NCI-H1048 (cell line): ENCODE measurements at places on chromosomes 2 and 18.

DNA sequence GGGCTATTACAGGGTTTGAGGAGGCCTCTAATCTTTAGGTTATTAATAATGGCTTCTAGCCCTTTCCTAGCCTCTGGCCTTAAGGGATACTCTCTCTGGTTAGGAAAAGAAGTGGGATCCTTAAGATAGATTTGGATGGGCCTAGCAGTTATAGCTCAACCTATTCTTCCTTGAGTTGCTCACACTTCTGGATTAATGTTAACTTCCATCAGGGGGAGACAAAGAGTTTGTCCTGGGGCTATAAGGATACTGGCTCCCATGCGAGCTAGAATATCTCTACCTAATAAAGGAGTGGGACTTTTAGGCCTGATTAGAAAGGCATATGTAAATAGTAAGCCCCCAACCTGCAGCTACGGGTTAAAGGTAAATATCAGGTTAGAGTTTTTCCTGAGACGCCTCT is 14.3 kb upstream of the PTH2R start:
- no peak for DNase-seq

GRCh38 chr2:53131416-53131815 is 636.2 kb upstream of the CHAC2 start:
- no peak for DNase-seq

DNA sequence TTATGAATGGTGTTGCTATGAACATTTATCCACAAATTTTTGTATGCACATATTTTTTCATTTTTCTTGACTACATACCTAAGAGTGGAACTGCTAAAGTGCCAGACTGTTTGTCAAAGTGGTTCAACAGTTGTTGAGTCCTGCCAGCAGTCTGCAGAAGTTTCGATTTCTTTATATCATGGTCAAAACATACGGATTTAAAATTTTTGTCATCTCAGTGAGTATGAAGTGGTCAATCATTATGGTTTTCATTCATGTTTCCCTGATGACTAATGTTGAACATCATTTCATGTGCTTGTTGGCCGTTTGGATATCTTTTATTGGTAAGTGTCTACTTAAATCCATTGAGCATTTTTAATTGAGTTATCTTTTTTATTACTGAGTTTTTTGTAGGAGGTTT is 39.2 kb downstream of the CCDC138 start:
- no peak for DNase-seq

DNA sequence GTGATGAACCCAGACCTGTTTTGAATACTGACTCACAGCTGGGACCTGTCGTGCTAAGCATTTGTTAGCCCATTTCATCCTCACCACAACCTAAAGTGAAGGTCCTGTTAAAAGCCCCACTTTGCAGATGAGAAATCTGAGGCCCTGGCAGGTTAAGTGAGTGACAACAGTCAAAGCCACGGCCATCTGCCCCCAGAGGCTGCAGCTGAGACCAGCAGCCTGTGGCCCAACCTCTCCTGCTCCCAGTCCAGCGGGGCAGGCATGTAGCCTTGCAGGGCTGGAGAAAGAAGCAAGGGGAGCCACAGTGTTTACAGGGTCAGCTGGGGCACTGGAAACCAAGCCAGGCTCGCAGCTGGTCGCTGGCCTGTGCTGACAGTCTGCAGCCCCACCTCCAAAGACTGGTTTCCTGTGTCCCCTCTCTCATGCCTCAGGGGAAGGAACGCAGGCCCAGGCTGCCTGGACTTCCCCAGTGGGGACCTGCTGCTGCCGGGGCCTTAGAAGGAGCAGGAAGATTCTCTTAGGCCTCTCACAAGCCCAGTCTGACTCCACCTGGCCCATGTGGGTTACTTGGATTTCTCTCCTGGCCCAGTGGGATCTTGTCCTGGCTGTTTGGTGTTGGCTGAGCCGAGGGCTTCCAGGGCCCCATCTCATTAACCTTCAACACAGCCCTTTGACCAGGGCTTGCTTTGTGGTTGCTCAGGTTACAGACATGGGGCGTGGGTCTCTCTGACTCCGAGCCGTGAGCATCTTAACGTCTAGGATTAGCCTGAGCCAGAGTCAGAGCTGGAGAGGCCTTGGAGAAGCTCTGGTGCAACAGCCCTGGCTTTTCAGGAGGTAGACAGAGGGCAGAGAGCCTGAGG is 1.7 kb downstream of the INPP5D start:
- no peak for DNase-seq

DNA sequence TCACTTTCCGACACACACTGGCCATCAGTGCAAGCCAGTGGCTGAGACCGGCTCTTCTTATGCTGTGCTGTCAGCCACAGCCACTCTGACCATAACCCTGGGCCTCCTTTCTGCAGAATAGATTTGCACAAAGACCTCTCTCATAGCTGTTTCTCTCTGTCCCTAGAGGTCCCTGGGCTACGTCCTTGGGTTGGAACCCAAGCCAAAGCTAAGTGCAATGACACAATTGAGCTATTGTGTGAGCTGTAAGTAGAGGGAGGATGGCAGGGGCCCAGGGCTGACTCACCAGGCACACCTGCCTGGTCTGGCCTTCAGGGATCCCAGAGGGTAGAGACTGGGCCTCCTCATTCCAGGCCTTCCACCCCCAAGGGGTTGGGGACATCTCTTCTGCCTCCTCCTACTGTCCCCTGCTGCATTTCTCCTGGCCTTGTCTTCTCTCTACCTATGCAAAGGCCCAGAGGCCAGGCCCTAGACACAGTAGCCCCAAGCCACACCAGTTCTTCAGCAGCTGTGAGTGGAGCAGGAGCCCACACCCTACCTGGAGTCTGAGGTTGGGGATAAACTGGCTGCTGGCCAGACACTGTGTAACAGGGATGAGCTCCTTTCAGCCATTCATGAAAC is 174.6 kb downstream of the NCK2 start:
- DNase-seq = no peak

- no peak for DNase-seq
Measured at GRCh38 chr2:128284841-128285240, 33.8 kb downstream of the HS6ST1 start.

GRCh38 chr2:39306626-39307025 is 62.9 kb upstream of the CDKL4 start:
- no peak for DNase-seq

- no peak for DNase-seq
Measured at GRCh38 chr2:28377984-28378678, 14.5 kb upstream of the FOSL2 start.

DNA sequence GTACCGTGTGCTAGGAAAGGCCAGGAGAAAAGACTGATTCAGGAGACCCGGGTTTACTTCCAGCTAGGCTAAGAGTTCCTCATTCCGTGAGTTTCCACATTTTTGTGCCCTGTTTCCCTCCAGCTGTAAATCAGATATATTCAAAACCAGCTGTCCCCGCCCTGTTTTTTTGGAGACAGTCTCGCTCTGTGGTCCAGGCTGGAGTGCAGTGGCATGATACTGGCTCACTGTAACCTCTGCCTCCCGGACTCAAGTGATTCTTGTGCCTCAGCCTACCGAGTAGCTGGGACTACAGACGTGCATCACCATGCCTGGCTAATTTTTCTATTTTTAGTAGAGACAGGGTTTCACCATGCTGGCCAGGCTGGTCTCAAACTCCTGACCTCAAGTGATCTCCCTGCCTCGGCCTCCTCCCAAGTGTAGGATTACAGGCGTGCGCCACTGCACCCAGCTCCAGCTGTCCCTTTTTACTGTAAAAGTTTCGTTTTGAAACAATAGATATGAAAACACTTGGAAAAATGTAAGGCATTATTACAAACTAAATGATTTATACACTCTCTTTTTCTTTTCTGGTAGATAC is 112.8 kb upstream of the SEC11C start:
- no peak for DNase-seq

DNA sequence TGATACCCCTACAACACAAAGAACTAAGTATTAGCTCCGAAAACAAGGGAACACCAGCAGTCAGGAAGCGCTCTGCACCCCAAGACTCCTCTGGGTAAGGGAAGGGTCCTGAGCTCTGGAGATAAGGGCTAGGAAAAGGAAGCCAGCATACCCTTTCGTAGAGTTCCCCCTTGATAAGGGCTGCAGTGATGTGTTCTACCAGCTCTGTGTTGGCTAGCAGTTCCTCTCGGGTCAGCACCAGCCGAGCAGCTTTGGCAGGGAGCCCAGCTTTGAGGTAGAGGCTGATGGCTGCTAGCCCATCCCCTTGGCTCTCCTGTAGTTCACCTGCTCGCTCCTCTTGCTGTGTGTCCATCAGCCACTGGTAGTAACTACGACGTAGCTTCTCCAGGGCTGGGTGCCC is 18.9 kb downstream of the KRTCAP3 start:
- DNase-seq = no peak

DNA sequence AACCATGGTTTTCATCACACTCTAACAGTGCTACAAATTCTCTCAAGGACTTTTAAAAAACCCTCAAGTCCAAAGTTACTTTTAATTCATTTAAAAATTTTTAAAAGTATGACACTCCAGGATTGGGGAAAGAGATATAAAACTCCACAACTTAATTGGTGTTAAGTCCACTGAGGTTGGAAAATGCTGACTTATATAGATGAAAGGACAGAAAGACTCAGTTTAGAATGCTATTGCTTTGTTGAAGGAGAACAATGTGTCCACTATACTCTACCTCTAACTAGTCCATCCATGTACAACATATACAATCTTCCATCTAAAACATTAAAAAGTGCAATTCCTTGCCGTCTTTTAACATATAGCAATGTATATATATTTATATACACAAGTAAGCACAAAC is 41.2 kb downstream of the CABYR start:
- DNase-seq = no peak

DNA sequence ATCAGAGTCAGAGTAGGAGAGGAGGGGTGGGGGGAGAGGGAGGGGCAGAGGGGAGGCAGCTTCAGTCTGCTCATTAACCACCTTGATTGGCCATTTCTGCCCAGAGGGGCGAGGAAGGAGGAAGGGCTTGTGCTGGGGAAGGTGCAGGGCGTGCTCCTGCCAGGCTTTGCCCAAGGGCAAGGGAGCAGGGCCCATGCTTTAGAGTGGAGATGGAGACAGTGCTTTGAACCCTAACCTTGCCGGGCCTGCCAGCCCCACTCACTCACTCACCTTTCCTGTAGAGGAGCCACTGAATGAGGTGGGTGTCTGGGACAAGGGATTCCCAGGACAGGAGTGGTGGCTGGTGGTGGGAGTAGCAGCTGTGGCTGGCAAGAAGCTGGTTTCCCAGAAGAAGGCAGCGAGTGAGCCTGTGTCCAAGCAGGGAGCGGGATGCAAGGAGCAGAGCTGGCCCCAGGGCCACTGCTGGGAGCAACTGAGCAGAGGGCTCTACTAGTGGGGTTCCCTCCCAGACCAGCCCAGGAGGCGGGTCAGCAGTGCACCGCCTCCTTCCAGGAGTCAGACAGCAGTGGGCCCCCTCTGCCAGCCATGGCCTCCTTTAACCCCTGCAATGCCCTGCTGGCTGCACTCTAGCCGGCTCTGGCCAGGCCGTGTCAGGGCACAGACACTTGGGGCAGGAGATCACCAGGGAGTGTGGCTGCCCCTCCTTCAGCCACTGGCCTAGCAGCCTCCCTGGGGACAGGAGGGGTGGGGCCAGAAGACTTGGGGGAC is 3.6 kb upstream of the RUFY4 start:
- DNase-seq = no peak

GRCh38 chr18:79852561-79853302 is 55.0 kb downstream of the KCNG2 start:
- DNase-seq = no peak

- DNase-seq = no peak
Measured at GRCh38 chr18:50806208-50806616, 13.6 kb downstream of the MRO start.

DNA sequence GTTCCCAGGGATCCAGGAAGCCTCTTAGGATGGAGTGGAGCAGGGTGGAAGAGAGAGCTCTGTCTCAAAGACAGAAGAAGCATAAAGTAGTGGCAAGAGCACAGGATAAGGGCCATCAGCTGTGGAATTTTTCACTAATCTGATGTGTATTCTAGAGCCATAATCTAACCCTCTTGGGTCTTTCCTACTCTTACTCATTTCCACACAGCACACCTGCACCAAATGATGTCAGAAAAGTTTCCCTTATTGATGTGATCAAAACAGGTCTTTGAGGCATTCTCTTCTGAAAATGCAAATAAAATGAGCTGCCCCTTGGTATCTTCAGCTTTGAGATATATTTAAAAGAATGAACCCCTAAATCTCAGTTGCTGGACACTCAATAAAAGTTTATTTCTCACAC is 415.1 kb upstream of the CHST9 start:
- no peak for DNase-seq

- no peak for DNase-seq
Measured at GRCh38 chr2:1771626-1772280, 27.4 kb upstream of the PXDN start.

- DNase-seq = peak; percentile 53
Measured at GRCh38 chr2:164737612-164738081, 104.0 kb downstream of the COBLL1 start.

GRCh38 chr2:14513903-14514302 is 118.6 kb upstream of the LRATD1 start:
- no peak for DNase-seq

GRCh38 chr2:67286981-67287759 is 110.0 kb upstream of the ETAA1 start:
- no peak for DNase-seq

GRCh38 chr2:240876475-240877251 is 8.0 kb downstream of the AGXT start:
- no peak for DNase-seq

DNA sequence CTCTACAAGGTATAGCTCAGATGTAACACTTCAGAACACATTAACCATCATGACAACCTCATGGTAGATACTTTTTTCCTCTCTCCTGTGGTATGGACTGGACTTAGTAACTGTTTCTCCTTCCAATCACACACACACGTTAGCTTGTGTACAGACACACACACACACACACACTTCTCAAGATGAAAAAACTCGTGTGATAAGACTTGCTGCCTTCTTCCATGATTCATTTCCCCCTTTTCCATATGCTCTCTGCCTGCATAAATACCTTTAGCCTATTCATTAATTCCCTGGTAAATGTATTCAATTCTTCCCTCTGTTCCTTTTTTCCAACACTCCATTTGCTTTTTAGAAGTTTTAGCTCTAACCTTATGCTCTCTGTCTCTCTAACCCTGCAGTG is 118.9 kb upstream of the TANK start:
- no peak for DNase-seq

GRCh38 chr2:195543902-195544894 is 112.8 kb upstream of the SLC39A10 start:
- DNase-seq = no peak

DNA sequence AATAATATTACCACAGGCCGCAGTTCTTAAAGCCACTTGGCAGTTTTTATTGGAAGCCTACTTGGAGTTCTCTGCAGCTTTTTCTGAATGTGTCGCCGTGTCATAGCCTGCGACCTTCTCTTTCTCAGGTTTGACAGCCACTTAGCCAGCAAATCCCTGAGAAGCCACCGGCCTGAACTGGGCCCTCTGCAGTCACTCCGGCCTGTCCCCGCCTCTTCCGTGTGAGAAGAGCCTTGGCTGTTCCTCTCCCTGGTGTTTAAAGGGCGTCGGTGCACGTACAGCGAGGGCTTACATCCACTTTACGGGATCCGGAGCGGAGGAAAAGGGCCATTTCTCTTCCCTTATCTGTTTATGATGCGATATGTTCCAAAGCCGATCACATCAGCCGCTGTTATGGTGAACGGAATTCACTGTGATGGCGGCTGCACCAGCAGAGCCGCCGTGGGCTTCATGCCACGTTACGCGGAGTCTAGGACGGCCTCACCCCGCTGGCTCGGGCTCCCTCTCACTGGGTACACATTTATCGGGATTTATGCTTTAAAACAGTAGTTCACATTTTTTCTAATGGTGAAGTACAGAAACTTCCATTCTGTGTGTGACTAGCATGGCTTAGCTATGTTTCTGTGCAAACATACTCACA is 66.8 kb downstream of the GBX2 start:
- no peak for DNase-seq

GRCh38 chr2:105782646-105783045 is 37.9 kb downstream of the NCK2 start:
- no peak for DNase-seq
